ENCODE measurements at places on chromosomes 11 and 22.
A peak's percentile ranks its signal among the peaks of the same experiment; 100 is the strongest.

DNA sequence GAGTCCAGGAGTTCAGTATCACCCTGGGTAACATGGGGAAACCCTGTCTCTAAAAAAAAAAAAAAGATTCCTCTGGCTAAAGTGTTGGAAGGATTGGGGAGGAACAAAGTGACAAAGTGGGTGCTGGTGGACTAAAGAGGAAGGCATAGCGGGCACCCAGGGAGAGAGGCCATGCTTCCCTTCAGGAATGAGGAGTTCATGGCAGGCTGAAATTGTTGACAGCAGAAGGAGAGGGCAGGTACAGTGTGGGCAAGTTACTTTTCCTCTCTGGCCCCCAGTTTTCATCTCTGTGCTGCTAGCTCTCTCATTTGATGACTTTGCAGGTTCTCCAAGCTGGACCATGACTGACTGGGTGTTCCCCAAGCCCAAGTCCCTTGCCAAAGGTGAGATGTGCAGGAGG lies 4.4 kb upstream of the SYT13 start:
- no peak for DNase-seq

GRCh38 chr11:45994371-45995341 lies 72.2 kb downstream of the LARGE2 start:
- peak; percentile 41 for DNase-seq

GRCh38 chr11:128627666-128628324 lies 40.4 kb upstream of the ETS1 start:
- DNase-seq = no peak

DNA sequence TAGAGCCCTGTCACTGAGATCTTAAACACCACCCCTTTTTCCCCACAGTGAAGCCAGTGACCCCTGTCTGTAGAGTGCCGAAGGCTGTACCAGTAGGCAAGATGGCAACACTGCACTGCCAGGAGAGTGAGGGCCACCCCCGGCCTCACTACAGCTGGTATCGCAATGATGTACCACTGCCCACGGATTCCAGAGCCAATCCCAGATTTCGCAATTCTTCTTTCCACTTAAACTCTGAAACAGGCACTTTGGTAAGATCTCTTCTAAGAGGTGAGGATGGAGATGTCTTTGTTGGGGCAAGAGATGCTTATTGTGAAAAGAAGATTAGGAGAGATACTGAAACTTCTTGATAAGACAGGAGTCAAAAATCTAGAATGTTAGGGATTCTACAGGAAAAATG lies 75.9 kb downstream of the JAM3 start:
- no peak for DNase-seq

GRCh38 chr11:111472228-111472627 lies 40.0 kb downstream of the BTG4 start:
- DNase-seq = no peak

DNA sequence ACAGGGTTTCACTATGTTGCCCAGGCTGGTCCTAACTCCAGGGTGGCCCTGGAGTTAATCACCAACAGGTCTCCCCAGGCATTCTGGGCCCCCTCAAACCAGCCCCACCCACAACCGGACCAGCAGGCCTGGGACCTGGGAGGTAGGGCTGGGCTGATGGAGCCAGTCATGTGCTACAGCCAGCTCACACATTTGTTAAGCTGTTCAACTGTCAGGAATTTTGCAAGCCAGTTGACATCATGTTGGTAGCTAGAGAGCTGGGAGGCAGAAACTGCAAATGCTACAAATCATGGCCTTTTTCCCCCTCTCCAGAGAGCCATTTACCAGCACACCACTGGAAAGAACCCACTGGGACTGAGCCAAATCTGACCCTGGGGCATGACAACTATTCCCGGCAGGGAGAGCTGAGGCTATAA lies 6.8 kb downstream of the ARHGAP1 start:
- DNase-seq = no peak

GRCh38 chr11:95152876-95153856 lies 63.5 kb downstream of the ENDOD1 start:
- DNase-seq = no peak

GRCh38 chr11:132772703-132773545 lies 759.4 kb downstream of the OPCML start:
- no peak for DNase-seq

DNA sequence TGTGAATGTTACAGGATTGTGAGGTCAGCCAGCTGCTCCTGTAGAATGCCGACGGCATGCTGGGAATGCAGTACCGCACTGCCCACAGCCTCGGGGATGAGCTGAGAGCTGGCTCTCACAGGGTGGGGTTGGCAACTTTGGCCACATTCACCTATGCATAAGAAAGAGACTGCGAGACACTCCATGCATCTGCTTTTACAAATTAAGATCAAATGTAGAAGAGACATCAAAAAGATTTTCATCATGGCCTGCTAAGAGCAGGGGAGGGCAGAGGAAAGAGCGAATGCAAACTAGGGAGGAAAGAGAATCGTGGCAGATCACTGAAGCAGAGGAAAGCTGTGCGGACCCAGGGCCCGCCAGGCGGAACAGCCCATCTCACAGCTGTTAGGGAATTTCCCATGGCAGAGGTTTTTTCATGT lies 49.8 kb upstream of the SPATA19 start:
- DNase-seq = no peak

DNA sequence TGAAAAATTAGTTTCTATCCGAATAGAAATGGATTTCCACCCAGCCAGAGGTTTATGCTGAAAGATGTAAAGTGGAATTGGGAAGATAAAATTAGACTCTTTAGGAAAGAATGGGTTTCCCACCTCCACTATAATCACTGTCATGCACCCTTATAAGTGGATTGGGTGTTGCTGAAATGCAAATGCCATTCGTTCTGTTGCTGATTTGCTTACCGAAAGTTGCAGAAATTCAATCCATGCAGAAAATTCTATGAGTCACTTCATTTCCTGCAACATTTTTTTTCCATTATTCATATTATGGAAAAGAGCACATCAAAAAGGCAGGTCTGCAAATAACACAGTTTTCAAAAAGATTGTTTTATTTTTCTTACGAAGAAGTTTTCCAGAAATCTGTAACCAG lies 65.6 kb downstream of the LDLRAD3 start:
- DNase-seq = no peak

GRCh38 chr22:35995348-35995747 lies 33.3 kb downstream of the RBFOX2 start:
- peak; percentile 36 for DNase-seq

DNA sequence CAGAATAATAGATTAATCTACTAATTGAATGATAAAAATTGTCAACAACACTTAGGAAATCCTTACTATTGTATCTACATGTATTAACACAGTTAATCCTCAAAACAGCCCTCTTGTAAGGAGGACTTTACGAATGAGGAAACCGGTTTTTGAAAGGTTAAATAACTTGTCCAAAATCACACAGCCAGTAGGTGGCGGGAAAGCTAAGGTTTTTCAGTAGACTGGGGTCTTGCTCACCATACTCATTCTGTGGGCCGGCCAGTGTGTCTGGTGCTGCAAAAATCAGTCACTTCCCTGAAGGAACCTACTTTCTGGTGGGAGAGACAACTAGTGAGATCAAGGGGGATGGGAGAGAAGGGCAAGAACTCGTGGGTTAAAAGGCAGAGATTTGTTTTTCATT lies 3.8 kb downstream of the DCPS start:
- peak; percentile 55 for DNase-seq

- no peak for DNase-seq
Observed at GRCh38 chr11:56885177-56885576, 103.5 kb upstream of the OR5AK2 start.

DNA sequence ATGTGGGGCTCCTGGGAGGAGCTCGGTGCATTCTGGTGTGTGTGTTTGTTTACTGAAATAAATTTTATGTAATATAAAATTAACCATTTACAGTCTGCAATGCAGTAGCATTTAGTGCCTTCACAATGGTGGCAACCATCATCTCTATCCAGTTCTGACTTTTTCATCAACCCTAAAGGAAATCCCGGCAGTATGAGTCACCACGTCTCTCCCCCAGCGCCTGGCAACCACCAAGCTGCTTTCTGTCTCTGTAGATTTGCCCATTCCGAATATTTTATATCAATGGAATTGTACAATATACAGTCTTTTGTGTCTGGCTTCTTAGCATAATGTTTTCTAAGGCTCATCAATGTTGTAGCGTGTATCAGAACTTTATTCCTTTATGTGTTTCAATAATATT lies 300.5 kb downstream of the MIAT start:
- no peak for DNase-seq

GRCh38 chr11:115481528-115481927 lies 22.7 kb downstream of the CADM1 start:
- no peak for DNase-seq

- DNase-seq = no peak
Observed at GRCh38 chr11:97862021-97862420, 1158.7 kb upstream of the CNTN5 start.

- DNase-seq = no peak
Observed at GRCh38 chr11:17238377-17238776, 30.6 kb upstream of the PIK3C2A start.

GRCh38 chr11:6397636-6398035 lies 7.4 kb downstream of the SMPD1 start:
- DNase-seq = no peak

GRCh38 chr11:111660822-111661221 lies 58.6 kb downstream of the SIK2 start:
- no peak for DNase-seq

- peak; percentile 46 for DNase-seq
Observed at GRCh38 chr22:18000441-18001039, 23.8 kb downstream of the MICAL3 start.

DNA sequence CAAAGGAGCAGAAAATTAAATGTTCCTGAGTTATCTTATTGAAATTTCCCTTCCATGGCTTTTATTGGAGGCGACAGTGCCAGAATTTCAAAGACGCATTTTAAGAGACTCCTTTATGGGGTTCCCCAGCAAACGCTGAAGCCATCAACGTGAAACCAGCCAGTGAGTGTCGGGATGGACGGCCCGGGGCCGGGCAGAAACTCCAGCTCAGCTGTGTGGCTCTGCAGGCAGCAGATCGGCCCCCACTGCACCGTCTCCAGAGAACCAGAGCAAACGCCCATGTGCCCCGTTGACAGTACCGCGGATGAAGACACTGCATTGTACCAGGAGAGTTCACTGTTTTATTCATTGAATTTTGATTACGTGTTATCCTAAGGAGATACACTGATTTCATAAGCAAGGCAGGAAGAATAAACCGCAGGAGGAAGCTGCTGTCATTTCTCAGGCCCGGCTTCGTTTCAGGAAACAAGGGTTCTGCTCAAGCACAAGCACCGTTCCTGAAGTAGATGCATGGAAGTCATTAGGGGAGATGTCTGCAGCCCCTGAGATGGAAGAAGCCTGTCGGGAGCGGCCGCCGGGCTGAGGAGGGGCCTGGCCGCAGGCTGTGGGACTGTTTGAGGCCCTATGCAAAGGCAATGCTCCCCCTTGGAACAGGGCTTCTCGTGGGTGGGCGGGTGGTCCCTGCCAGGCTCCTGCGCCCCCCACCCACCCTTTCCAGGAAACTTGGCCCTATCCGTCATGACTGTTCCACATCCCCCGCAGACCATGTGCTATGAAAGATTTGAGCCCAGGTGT lies 639.7 kb downstream of the TBC1D22A start:
- DNase-seq = no peak

- DNase-seq = peak; percentile 27
Observed at GRCh38 chr22:31400023-31400397, 606 bp downstream of the DRG1 start.

DNA sequence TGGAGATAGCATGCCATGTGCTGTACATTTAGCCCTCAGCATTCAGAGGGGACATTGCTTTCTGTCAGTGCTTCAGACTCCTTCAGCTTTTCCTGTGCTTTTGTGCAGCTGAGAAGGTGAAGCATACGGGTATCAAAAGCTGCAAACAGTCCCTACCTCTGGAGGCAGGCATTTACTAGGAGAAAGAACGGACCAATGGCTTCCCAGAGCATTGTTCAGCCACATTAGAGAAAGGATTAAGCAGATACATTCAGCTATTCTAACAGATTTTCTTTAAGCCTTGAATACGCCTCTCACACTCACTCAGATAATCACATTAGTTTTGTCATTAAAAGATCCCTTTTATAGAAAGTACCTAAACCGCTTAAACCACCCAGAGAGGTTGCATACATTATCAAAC lies 80.7 kb upstream of the FAM181B start:
- no peak for DNase-seq

- DNase-seq = no peak
Observed at GRCh38 chr22:29129808-29130140, 56.9 kb downstream of the KREMEN1 start.

- no peak for DNase-seq
Observed at GRCh38 chr22:49062802-49063544, 764.7 kb downstream of the BRD1 start.

GRCh38 chr11:130511765-130512164 lies 63.3 kb downstream of the ADAMTS15 start:
- no peak for DNase-seq

Data from femur (tissue), 1 donor.